NCI-H2029 (cell line): ENCODE measurements at places on chromosomes 7 and 10.
A peak's percentile ranks its signal among the peaks of the same experiment; 100 is the strongest.

DNA sequence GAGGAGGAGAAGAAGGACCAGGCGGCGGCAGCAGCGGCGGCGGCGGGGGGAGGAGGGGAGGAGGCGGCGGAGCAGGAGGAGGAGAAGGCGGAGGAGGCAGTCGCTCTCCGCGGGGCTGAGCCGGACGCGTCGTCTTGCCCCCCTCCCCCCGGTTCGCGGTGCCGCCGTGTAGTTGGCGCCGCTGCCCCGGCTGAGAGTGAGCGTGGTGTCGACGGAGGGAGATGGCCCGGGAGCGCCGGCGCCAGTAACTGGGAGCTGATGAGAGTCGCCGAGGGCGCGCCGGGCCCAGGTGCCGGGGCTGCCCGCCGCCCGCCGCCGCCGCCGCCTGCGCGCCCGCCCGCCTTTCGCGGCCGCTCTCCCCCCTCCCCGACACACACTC lies 257 bp downstream of the WAC start:
- DNase-seq: no peak

GRCh38 chr7:15681186-15681585 lies 5.3 kb downstream of the MEOX2 start:
- no peak for DNase-seq

DNA sequence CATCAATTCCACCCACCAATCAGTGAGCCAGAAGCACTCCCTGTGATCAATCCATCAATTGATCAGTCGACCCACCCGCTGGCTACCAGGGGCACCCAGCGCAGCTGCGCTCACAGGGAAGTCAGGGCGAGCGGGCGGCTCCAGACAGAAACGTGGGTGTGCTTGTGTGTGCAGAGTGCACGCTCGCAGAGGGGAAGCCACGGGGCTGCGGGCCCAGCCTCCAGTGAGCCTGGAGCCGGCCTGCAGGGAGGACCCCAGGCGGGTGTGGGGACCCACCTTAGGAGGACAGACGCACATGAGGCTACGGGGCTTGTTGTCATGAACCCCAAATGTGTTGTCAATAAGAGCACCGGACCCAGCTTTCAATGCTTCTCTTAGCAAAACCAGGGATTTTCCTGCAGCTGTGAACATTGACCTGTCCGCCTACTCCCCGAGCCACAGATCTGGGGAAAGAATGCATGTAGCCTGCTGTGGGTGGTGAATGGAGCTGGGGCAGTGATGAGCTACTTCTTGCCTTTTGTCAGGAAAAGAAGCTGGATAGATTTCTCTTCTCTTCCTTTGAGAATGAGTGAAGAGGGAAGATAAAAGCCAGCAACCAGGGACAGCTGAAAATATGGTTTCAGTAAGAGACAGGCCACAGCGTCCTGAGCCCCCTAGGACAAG lies 497.8 kb downstream of the DNAJB6 start:
- DNase-seq: no peak

DNA sequence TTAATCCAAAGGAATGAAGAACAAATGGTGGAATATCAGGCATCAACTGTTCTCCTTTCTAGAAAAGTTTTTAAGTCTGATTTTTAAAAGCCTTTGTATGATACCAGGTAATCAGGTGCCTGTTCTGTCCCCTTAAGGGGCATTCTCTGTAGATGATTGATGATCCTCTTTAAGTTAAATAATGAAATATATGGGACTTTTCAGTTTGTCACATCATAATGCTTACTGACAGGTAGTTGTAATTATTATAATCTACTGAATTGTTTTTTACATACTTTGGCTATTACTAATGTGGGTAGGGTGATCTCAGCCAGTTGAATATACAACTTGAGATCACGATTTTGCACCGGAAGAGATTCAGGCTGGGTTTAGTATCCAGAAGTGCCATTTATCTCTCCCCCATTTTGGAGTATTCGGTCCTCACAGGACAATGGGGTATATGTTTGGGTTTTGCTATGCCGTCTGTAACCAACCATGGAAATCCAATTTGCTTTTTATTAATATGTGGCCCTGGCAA lies 330.2 kb downstream of the BICC1 start:
- DNase-seq: no peak

DNA sequence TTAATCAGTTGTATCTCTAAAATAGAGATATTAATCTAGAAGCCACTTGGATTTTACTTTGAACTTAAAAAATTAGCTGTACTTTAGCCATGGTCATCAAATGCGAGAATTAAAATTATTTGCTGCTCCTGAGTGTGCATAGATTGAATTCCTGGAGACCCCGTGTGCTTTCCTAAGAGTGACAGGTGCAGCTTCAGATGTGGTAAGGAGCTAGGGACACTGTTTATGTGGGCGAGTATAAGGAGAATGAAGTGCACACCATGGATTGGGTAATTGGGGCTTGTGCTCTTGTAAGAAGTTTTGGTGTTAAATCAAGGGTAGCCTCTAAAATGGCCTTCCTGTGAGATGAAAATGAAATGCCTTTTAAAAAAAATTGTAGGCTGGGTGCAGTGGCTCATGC lies 9.8 kb downstream of the PLCE1 start:
- no peak for DNase-seq

DNA sequence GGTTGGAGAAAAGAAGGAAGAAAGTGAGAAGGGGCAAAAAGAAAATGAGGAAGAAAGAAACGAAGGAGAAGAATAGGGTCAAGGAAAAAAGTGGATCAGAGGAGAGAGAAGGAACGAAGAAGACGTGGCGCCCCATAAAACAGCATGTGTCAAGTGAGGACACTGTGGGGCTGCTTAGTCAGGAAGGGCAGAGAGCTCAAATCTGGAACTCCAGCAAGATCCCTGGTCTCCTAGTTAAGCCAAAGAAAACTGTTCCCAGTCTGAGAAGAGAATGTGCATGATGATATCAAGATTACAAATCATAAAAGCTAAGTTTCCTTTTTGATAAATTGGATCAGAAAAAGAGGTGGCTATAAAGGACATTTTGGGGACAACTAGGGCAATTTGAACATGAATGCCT lies 33.0 kb downstream of the CREB3L2 start:
- DNase-seq: no peak

DNA sequence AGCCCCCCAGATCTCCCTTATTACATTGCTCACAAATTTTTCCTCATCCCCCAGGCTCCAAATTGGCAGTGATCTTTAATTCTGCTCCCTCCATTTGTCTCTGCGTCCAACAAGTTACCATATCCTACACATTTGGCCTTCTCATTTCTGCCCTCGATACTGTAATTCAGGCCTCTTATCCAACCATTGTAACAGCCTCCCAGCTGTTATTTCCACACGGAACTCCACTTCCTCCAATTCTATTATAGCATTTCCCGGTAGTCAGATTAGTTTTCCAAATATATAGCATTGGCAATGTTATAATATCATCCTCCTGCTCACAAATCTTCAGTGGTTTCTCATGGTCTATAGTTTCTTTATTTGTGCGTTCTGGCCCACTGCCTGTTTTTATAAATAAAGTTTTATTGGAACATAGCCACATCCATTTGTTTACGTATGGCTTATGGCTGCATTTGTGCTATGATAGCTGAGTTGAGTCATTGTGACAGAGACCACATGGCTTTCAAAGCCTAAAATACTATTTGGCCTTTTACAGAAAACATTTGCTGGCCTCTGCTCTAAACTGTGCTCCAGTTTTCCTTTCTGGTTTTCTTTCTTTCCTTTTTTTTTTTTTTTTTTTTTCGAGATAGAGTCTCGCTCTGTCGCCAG lies 126.5 kb upstream of the ZNF438 start:
- DNase-seq: peak; percentile 2

- no peak for DNase-seq
Observed at GRCh38 chr10:9051328-9051974, 997.0 kb downstream of the GATA3 start.
